ENCODE measurements at places on chromosomes 7 and 10.

DNA sequence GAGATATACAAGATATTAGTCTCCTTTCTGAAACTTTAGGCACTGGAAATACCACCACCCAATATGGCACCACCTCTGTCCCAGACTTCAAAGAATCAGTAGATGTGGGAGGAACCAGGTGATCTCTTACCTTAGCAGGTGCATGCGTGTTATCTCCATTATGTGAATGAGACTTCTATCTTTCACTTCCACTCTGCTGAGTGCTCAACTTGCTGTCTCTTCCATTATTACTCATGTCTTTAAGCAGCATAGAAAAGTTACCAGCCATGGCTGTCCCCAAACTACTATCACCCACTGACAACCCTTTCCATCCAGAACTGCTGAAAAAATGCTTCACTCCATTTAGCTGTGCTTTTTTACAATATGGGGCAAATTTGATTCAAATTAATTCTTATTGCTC lies 101.5 kb upstream of the PRSS1 start:
- no peak for DNase-seq

- peak; percentile 85 for DNase-seq
Measured at GRCh38 chr7:28180364-28181147, at the start of gene JAZF1. JAZF1 (minus strand) TSS chr7:28180795.

- no peak for DNase-seq
Measured at GRCh38 chr7:3277604-3278572, 23.2 kb upstream of the SDK1 start.

DNA sequence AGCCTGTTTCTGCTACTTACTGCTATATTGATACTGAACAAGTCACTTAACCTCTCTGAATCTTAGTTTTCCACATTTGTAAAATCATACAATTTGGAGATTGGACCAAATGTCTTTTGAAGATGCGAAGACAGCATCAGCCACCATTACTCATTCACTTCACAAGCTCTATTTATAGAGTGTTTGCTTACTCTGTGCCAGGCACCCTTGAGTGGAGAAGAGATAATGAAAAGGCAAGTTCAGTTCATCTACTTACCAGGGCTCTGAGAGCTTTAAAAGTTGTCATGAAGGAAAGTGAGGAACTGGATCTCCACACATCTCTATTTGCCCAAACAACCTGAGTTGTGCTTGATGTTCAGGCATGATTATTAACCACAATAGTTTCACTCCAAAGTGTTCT lies 277.5 kb downstream of the CSTF2T start:
- DNase-seq: no peak

DNA sequence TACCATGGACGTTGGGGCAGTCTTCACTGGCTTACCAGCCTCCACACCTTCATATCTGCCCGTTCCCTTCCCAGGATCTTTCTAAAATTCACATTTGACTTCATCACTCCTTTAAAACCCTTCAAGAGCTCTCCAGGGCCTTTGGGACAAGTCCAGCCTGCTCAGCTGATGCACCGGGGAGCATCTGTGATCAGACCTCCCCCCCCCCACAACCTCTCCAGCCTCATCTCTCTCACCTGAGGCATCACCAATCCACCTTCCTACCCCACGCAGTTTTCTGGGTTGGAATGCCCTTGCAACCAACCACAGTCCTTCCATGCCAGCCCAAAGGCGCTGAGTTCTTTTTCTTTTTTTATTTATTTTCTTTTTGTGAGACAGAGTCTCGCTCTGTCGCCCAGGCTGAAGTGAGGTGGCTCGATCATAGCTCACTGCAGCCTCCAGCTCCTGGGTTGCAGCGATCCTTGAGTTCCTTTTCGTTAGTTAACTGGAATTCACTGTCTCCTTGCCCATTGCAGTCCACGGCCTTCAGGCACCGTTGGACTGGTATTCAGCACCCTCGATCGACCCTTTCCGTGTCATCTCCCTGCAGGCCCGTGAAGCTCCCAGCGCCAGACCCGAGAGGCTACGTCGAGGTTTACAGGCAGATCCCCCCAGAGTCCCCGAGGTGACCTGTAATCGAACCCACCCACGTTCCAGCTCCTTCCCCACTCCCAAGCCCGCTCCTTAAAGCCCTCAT lies 654 bp downstream of the ALKBH4 start:
- no peak for DNase-seq

GRCh38 chr7:43784030-43784584 lies 25.6 kb downstream of the BLVRA start:
- DNase-seq: no peak

GRCh38 chr7:65840446-65840845 lies 32.4 kb upstream of the VKORC1L1 start:
- peak; percentile 6 for DNase-seq

- DNase-seq: no peak
Measured at GRCh38 chr7:45646996-45647825, 73.0 kb downstream of the ADCY1 start.

DNA sequence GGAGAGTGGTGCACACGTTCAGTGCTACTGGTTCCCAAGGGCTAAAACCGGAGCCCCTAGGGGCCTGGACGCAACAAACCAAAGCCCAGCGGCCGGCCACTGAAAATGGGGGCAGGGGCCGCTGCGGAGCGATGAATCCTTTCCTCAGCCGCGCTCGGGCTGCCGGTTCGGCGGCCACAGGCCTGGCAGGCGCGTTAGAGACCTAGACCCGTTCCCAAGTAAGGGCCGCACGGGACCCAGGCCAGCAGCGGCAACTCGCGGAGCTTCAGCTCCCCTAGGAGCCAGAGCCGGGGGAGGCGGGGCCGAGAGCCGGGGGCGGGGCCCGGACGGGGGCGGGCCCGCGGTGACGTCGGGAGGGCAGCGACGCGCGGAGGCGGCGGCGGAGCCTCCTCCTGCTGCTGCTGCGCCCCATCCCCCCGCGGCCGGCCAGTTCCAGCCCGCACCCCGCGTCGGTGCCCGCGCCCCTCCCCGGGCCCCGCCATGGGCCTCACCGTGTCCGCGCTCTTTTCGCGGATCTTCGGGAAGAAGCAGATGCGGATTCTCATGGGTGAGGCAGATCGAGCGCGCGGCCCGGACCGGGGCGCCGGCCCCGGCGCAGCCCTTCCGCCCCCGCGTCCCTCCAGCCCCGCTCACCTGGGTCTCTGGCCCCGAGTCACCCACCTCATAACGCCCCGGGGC lies at the start of gene ARF5:
Gene ARF5, plus strand, starts transcription at position 393 of the 678 bp plus-strand sequence. Its CDS starts 88 bp downstream, at position 481.
- DNase-seq: peak; percentile 69

GRCh38 chr7:95375591-95376257 lies 20.5 kb downstream of the PON3 start:
- DNase-seq: no peak

- no peak for DNase-seq
Measured at GRCh38 chr10:120931423-120931822, 80.3 kb downstream of the WDR11 start.

DNA sequence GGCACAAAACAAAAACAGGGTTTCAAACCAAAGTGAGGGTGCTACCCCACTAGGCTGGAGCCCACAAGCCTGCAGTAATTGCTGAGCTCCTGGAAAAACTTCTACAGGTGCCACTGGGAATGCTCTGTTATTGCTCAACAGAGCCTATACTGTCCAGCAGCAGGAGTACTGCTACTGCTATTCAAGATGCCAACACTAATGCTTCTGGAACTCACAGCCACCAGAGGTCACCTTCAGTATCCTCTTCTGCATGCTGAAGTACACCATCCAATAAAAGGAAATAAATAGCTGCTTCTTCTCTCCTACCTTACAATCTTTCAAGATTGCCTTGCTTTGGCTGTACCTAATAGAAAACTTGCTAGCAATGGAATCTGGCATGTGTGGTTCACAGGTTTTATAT lies 222.0 kb downstream of the LRRN3 start:
- DNase-seq: no peak

DNA sequence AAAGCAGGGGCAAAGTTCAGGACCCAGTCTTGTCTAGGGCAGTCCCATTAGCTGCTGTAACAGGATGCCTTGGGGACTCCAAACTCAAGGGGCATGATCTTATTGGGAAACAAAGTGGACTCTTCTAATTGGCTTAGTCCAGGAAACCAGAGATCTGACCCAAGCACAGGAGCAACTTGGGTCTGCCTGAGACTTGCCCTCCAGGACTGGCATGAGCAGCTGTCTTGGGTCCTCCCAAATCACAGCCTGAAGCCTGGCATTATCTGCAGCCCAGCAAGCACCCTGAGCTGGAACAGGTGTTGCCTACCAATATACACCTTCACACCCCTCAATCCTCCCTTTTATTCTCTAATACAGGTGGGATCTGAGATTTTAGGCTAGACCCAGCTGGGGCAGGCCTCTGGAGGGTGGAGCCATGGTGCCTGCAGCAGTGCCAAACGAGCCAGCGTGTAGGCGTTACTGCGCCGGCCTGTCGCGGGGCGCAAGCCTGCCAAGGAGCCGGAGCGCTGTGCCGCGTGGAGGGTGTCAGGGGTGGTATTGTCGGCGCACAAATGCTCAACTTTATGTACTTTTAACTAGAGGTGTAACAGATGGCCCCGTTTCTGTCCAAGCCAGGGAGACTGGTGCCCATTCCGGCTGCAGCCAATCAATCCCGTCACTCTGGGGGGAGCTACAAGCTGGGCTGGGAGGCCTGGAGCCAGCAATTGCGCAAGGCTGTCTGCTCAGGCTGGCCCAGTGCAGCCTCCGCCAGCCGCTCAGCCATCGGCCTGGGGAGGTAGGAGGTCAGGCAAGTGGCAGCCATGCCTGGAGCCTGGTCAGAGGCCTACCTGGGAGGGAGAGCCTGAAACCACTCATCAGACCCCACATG lies 12.8 kb upstream of the LBX1 start:
- DNase-seq: no peak

GRCh38 chr10:50550291-50550839 lies 73.4 kb downstream of the SGMS1 start:
- DNase-seq: no peak

DNA sequence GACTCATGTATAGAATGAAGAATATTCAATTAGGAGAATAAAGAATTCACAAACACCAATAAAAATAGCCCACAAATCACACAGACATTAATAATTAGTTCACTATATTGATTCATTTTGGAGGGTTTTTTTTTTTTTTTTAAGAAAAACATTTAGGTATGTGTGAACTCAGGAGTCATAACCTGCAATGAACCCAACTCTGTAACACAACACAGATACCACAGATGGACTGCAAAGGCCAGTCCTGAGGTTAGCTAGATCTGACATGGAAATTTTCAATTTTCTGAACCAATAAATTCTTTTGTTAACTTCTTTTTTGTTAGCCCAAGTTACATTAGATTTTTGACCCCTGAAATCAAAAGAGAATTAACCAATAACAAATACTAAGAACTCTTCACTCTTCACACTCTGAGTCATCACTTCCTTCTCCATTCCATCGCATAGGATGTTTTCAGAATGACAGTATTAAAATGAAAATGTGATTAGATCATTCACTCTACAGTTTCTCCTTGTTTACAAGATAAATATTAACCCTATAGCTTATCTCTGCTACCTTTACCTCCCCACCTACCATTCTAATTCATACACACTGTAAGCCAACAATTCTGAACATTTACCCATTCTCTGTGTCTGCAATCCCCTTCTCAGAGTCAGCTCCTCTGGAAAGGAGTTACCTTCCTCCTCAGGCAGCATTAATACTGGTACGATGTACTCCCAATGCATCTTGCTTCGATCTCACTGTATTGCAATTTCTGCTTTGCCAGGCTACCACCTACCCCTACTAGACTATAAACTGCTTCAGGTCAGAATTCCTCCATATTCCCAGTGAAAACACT lies 141.5 kb downstream of the LRRN3 start:
- DNase-seq: no peak

- DNase-seq: no peak
Measured at GRCh38 chr10:3438606-3439005, 266.0 kb upstream of the PITRM1 start.

GRCh38 chr10:47224546-47225218 lies 75.3 kb upstream of the GDF10 start:
- DNase-seq: no peak

DNA sequence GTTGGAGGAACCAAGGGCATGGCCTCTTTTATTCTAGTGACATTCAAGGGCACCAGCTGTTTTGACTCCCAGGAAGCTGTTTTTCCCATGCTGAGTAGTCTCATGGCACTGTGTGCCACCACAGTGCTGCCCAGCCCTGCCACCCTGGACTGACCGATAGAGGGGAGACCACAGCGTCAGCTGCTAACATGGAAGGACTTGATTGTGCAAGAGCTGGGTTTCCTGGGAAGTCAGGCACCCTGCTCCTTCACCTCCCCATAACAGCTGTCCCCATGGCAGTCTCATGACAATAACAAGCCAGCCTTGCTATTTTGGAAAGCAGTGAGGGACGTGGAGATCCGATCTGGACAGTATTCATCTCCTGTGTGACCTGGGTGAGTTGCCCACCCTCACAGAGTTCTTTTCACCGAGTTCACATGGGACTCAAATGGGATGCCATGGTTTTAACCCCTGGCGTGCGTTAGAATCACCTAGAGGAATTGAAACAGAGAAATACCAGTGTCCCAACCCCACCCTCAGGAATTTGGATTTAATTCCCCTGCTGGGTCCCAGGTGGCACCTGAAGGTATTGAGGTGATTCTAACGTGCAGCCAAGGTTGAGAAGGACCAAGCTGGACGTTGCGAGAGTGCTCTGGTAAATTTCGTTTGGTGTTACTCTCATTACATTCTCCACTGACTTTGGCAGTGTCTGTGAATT lies 174.8 kb downstream of the CELF2 start:
- DNase-seq: no peak

DNA sequence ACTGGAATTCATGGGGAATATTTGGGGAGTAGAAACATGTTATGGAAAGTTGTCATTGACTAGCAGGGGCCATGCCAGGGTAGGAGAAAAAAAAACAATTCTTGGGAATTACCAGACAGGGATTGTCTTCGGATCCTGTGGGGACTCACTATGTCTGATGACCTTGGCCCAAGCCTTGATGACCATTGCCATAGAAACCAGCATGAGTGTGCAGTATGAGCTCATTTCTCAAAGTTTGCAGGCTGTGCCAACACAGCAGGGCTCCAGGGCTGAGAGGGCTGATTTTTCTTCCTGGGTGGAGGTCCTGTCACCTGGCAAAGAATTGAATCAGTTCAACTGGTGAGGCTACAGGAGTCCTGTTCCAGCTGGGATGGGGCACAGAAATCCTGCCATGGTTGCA lies 198.3 kb downstream of the ADRA2A start:
- no peak for DNase-seq

- DNase-seq: no peak
Measured at GRCh38 chr10:58746474-58747185, 234.0 kb downstream of the BICC1 start.

DNA sequence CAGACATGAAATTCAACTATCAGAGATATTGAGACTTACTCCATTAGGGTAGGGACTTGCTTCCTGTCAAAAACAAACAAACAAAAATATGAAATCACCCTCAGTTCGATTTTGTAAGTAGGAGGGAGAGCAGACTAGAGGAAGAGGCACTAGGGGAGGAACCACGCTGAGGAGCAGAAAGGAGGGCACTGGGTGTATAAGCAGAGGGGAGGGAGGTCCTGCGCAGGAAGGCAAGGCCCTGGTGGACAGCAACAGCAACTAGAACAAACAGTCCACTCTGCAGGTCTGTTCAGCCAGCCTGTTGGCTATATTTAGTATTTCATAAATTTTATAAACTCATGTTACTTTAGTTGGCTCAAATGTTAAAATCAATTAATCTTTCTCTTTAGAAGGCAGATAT lies 937.1 kb upstream of the C7orf33 start:
- no peak for DNase-seq

- DNase-seq: no peak
Measured at GRCh38 chr7:30065746-30066145, 37.5 kb downstream of the PLEKHA8 start.
